ENCODE measurements at places on chromosomes 4 and X.
A peak's percentile ranks its signal among the peaks of the same experiment; 100 is the strongest.

GRCh38 chr4:152193059-152193458, 342.8 kb downstream of the FBXW7 start:
- DNase-seq = no peak

- DNase-seq = no peak
These were observed 10.3 kb upstream of the MXD4 start for GRCh38 chr4:2272026-2272827.

DNA sequence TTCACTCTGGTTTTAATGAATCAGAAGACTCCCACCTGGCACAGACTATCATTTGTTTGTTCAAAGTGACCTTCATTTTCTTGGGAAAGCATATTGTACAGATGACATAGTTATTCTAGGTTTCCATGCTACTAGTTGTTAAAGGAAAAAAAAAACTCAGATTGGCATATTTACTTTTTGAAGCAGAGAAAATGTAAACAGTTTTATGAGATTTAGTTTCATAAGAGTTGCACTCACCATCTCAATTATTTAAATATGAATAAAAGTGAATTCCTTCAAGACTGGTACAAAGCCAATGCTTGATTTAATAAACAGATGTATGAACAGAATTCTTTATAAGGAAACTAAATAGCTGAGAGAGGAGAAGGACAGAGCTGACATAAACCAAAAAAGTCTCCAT, 280.3 kb upstream of the UGT8 start:
- no peak for DNase-seq

- DNase-seq = no peak
These were observed 1568.9 kb upstream of the PABPC4L start for GRCh38 chr4:135770505-135770904.

DNA sequence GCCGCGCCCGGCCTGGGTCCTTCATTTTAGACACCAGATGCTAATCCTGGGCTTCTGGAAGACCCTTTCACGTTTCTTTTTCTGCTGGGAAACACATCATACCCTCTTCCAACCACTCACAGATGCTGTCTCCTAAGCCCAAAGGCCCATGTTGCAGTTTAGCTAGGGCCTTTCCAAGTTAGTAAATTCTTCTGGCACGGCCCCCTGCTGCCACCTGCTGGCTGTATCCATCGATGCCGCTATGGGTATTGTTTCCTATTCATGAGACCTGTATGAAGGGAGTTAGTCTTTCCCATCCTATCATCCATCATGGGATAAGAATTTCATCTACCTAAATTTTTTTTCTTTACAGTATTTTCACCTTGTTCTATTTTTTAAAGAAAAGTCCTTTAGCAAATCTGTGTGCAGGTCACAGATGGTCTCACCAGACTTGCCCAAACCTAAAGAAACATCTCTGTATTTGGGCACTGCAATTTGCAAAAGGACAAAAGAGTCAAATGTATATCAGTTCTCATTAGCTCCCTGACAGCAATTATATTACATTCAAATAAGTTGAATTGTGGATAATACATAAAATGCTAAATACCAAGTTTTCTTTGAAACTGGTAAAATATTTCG, 37.8 kb upstream of the SLC9A7 start:
- peak; percentile 55 for DNase-seq

DNA sequence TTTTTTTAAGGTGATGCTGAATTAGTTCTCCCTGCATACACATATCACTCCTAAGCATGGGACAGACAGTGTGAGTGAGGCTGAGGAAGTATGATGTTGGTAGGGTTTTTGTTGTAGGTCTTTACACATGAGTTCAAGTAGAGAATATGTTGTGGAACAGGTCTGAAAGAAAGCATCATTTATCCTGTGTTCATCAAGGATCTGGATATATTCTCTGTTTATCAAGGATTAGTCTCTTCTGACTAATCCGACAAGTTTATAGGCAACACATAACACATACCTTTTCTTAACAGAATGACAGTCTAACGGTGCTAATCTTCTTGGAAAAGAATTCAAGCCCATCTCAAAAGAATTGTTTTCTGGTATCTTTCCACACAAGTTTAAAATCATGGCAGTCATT, 10.5 kb downstream of the SLIT2 start:
- DNase-seq = no peak

GRCh38 chrX:49876750-49877149, 2.5 kb upstream of the USP27X start:
- no peak for DNase-seq

GRCh38 chr4:42573249-42573648, 83.7 kb downstream of the ATP8A1 start:
- no peak for DNase-seq

- DNase-seq = no peak
These were observed 438.3 kb downstream of the CENPC start for GRCh38 chr4:67106861-67107460.

DNA sequence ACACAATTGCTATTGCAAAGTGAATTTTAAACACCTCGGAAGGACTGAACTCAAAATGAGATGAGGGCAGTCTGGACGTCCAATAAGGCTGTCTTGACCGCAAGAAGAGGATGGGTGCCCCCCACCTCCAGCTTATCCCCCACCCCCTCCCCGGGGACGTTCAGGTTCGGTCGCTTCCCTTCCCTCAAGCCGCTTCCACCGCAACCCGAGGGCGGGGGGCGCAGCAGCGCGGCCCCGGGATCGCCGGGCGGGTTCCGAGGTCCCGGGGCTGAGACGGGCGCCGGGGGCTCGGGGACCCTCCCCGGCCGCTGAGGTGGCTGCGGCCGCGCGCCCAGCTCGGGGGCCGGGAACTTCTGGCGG, 480 bp downstream of the USP46 start:
- no peak for DNase-seq

- no peak for DNase-seq
These were observed 44.3 kb downstream of the ACTRT1 start for GRCh38 chrX:128007882-128008281.

DNA sequence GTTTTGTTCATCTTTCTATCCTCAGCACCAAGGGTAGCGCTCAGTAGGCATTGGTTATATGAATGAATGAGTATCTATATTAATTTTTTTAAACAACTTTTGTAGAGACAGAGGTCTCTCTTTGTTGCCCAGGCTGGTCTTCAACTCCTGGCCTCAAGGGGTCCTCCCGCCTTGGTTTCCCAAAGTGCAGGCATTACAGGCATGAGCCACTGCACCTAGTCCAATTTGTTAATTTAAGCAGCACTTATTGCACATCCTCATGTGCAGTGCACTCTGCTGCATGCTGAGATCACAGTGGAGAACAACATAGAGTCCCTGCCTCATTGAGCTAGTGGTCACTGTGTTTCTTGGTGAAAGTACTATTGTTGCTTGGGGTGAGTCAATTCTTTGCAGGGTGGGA, 94.4 kb downstream of the NHSL2 start:
- no peak for DNase-seq
